ENCODE measurements at places on chromosomes 2 and 18.

GRCh38 chr2:144331674-144332355, 188.1 kb downstream of the ZEB2 start:
- no peak for DNase-seq

- DNase-seq, result no peak
Measured at GRCh38 chr2:149188291-149188690, 142.1 kb upstream of the LYPD6 start.

DNA sequence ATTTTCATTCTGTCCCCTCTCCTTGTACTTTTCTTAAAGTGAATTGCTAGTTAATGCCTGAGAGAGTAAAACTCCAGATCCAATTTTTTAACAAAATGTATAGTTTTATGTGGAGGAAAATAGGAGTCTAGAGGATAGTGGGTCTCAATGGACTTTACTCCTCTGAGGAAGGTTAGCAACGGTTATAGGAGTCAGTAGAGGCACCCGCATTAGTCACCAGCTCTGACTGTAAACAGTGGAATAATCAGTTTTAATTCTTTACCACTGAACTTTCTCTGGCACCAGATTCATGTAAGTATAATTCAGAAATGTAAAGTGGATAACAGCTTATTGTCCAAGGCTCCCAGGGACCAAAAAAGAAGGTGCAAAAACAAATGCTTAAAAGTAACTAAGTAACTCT, 38.7 kb upstream of the HNMT start:
- no peak for DNase-seq

GRCh38 chr2:12071318-12071717, 324.9 kb downstream of the LPIN1 start:
- DNase-seq, result no peak

DNA sequence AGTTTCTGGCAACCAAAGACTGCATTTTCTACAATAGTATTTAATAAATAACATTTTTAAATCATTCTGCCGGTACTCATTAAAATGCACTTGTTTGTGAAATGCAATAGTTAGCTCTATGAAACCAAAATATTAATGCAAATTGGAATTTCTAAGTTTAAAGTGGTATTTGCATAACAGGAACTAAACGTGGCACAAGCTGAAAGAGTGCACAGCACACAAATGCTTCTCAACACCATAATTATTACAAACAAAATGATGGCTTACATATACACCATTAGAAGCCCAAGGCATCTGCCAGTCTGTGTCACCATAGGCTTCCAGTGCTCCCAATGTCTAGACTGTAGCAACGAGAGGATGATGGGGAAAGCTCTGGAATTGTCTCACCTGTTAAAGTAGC, 280.5 kb downstream of the TCF4 start:
- DNase-seq, result no peak

GRCh38 chr2:136572335-136572734, 193.0 kb upstream of the THSD7B start:
- no peak for DNase-seq

DNA sequence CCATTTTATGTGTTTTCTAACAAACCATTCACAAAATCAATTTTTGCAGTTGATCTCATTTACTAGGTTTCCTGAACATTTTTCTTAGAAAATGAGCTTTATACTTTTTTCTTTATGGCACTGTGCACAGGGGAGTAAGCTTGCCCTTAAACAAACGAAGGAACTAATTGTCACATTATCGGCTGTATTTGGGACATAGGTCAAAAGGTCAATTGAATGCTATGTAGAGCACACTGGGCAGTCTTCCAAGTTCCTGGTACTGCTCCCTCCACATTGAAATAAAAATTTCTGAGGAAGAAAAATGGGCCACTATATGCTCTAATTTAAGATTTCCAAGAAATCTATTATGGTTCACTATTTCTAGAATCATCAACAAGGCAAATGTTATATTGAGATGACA, 93.6 kb upstream of the TMEFF2 start:
- no peak for DNase-seq

DNA sequence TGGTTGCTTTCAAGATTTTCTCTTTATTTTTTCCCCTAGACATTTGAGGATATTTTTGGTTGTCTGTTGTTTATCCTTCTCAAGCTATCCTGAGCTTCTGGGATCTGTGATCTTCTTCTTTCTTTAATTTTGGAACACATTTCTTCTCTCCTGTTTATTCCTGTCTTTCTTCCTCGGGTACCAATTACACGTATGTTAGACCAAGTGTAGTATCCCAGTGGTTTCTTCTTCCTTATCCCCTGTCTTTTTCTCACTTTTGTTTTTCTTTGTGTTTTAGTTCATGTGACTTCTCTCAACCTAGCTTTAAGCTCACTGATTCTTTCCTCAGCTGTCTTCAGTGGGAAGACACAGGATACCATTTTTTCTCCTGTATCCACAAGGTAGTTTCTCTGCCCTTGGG, 120.0 kb downstream of the GALR1 start:
- no peak for DNase-seq

DNA sequence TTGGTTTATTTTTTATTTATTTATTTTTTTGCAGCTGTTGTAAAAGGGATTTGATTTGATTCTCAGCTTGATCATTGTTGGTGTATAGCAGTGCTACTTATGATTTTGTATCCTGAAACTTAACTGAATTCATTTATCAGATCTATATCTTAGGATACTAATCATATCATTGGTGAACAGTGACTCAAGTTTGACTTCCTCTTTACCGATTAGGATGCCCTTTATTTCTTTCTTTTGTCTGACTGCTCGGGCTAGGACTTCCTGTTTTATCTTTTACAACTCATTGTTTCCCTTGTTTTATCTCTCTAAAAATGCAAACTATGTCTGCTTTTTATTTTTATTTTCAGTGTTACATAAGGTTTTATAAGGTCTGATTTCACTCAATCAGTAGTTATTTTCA, 23.6 kb downstream of the SP100 start:
- DNase-seq, result no peak

GRCh38 chr18:57441071-57441794, 6.1 kb downstream of the ONECUT2 start:
- DNase-seq, result no peak

DNA sequence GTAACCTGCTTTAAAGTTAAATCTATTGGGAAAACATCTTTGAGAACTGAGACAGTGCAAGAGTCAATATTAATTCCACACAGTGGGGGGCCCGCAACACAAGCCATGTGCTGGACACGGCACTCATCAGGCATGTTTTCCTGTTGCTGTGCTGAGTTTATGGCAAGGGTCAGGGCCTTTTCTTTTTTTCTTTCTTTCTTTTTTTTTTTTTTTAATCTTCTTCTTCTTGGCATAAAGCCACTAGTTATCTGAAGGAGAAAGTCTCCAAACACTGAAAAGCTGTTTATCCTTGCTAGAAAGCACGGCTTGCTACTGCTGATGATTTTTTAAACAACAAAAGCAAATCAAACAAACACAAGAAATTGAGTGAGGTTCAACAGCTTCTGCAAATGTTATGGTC, 252.1 kb downstream of the ZNF521 start:
- DNase-seq, result no peak

Data from activated gamma-delta T cell treated with anti-CD3 and anti-CD28 coated beads, Interleukin-2, amount 50 U/mL, for 16 hours (primary cell).